Lower lobe of right lung (tissue), 2 donors: ENCODE measurements at places on chromosomes 3 and 15.

DNA sequence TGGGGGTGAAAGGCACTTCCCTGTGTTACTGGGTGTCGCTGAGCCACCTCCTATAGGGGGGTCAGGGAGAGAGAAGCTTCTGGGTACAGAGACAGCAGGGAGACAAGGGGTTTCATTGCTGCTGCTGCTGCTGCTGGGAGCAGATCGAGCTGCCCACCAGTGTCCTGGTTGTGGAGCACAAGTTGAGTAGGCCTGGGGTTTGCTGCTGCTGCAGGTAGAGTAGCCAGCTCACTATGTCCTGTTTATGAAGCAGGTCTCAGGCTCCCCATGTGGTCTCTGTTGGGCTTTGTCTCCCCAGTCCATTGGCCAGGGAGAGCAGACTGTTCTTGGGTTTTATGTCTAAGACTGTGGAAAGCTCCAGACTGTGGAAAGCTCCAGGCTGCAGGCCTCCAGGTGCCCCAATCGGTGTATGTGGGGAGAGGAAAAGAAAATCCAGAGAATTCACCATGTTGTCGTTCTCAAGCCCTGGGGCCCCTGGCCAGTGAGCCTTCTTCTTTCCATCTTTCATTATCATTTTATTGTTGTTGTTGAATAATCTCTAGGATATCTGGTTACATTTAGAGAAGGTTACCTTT, 157.8 kb downstream of the ADAMTS17 start:
- DNase-seq = no peak

- DNase-seq = no peak
Observed at GRCh38 chr3:31823184-31823583, 157.9 kb downstream of the OSBPL10 start.

DNA sequence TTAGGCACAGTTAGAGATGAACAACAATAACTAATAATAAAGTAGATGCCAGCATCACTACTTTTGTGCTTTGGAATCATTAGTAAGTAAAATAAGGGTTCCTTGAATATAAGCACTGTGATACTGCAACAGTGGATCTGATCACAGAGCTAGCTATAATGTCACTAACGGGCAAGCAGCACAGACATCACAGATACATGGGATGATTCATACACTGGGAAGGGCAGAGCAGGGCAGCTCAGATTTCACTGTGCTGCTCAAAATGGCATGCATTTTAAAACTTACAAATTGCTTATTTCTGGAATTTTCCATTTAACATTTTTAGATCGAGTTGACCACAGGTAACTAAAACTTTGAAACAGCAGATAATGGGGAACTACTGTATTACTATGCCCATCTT, 476.6 kb downstream of the FHIT start:
- no peak for DNase-seq

GRCh38 chr3:81502236-81502635, 259.2 kb downstream of the GBE1 start:
- no peak for DNase-seq

- no peak for DNase-seq
Observed at GRCh38 chr3:183378008-183378407, 50.4 kb downstream of the MCF2L2 start.

DNA sequence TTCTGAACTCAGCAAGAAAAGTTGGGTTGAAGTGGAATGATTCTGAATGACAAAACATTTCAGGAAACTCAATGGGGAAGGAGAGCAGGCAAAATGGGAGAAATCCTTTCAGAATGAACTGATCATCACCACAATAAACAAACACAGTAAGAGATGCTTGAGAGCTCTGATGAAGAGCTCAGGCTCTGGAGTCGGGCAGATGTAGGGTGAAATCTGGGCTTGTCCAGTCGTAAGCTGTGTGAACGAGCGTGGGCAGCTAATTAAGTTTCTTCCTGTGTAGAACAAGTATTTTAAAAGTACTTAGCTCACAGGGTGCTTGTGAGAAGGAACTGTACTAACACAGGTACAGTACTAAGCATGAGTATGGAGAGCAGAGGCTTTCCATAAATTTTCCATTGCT, 406.2 kb downstream of the FOXP1 start:
- DNase-seq = no peak
